ENCODE measurements at places on chromosomes 3 and 15.
A peak's percentile ranks its signal among the peaks of the same experiment; 100 is the strongest.

DNA sequence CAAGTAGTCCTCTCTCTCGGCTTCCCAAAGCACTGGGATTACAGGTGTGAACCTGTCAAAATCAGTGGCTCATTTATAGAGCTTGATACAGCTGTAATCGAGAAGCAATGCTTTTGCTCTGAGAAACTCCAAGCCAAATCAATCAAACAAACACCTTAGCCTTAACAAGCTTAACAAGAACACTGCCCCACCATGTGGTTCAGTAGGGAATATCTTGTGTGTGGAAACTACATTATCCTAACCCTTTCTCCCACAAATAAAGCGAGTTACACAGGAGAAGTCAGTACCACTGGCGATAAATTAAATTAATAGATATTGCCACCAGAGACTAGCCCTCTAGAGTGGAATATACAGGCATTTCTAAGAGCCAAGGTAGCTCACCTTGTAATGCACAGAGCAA is 13.9 kb downstream of the CDAN1 start:
- no peak for DNase-seq

DNA sequence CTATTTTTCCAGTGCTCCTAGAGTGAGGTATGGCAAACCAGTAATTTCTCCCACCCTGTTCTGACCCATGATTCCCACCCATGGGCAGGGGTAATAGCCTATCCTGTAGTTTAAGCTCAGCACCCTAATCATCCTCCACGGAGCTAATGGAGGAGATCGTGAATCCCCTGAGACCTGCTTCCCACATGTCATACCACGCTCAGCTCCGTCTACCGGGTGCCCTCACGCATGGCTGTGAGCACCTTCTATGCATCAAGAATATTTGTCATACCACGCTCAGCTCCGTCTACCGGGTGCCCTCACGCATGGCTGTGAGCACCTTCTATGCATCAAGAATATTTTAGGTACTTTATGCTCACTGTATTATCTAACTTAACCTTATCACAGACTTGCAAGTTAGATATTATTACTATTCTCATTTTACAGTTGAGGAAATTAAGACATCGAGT is 104.7 kb upstream of the PFN2 start:
- no peak for DNase-seq

DNA sequence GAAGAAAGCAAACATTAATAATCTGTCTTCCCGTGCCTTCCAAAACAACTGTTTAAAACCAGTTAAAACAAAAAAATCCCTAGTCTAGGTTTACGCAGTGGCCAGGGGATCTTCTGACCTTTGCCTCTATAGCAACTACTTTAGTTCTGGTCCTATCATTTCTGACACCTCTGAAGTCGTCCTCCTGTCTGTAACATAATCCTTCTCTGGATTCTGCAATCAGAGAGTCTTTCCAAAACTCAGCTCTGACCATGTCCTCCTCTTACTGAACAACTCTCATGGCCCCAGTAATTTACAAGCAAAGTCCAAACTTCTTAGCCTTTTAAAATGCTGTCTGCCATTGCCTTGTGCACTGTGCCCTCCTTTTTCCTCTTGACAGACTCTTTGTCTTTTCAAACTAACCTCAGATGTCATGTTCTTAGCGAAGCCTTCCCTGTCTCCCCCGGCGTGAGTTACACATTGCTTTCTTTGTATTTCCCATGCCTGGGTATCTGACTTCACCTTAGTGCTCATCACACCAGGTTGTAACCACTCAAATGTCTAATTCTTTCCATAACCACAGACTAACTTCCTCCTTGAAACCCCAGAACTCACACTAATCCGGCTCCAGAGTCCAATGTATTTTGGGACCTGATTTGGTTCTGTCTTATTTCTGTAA is 105.2 kb upstream of the BNIP2 start:
- DNase-seq = peak; percentile 19

- no peak for DNase-seq
Measured at GRCh38 chr3:94462931-94463330, 400.1 kb downstream of the NSUN3 start.

- no peak for DNase-seq
Measured at GRCh38 chr15:100722551-100723314, 120.3 kb downstream of the ASB7 start.

DNA sequence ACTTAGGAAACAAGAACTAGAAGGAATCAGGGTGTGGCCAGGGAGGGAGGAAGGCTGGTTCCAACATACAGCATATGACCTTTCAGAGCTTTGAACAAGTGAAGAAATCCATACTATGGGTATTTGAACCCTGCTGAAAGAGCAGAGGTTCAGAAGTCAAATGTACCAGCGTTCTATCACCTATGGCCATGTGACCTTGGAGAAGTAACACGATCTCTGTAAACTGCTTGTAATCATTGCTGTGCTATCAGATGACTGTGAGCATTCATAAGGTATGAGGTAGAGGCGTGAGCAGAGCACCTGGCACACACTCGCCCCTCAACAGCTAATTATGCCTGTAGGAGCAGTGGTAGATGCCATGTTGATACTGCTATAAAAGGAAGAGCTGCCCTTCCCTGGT is 55.2 kb downstream of the KLHL6 start:
- no peak for DNase-seq

- DNase-seq = no peak
Measured at GRCh38 chr15:90022345-90022744, 21.2 kb downstream of the ZNF710 start.

DNA sequence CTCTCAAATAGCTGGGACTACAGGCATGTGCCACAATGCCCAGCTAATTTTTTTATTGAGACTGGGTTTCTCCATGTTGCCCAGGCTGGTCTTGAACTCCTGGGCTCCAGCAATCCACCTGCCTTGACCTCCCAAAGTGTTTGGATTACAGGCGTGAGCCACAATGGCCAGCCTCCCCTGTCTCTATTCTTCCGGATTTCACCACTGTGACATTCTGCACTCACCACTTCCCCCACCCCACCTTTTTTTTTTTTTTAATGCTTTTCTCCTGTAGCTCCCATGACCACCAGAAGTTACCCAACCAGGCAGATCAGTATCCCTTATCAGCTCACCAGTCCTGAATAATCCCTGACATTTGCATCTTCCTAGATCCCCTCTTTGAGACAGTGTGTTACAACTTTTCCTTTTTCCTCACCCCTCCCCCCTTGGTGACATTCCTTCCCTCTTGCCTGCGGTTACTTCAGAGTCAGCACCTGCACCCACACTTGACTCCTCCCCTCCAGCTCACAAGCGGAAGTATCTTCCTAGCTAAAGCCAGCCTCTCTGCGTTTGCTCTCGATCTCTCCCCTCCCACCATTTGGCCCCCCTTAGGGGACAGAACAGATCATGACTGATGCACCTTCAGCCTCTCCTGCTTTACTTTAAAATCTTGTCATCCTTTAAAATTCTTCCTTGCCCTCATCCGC is 13.5 kb upstream of the ZNF592 start:
- DNase-seq = peak; percentile 83

GRCh38 chr3:152728231-152728980 is 106.5 kb upstream of the P2RY1 start:
- no peak for DNase-seq

DNA sequence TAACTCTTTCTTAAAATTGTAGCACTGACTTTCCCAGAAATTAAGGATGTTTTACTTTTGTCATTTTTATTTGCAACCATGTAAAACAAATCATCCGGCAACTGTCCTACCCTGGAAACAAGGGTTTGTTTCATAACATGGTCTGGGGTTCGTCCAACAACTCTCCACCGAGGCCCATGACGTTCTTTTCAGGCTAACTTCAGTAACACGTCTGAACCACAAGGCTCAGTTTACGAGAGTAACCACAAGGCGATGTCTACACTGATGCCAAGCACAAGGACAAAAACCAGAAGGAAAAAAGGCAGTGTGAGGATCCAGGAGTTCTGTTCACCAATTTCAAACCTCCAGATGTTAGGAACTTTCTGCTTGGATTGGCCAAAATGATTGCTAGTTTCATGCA is 546.1 kb downstream of the NTRK3 start:
- DNase-seq = no peak

GRCh38 chr3:38590521-38590920 is 59.0 kb downstream of the SCN5A start:
- DNase-seq = no peak

- no peak for DNase-seq
Measured at GRCh38 chr3:159058859-159059258, 257.0 kb downstream of the MFSD1 start.
